T-helper 22 cell (primary cell): ENCODE measurements at places on chromosomes 6 and 20.

- DNase-seq = peak; percentile 19
Observed at GRCh38 chr6:157860505-157860991, 37.5 kb downstream of the SNX9 start.

- no peak for DNase-seq
Observed at GRCh38 chr6:99026135-99026534, 78.4 kb upstream of the FBXL4 start.

- DNase-seq = no peak
Observed at GRCh38 chr6:34656378-34657036, 40.1 kb downstream of the ILRUN start.

DNA sequence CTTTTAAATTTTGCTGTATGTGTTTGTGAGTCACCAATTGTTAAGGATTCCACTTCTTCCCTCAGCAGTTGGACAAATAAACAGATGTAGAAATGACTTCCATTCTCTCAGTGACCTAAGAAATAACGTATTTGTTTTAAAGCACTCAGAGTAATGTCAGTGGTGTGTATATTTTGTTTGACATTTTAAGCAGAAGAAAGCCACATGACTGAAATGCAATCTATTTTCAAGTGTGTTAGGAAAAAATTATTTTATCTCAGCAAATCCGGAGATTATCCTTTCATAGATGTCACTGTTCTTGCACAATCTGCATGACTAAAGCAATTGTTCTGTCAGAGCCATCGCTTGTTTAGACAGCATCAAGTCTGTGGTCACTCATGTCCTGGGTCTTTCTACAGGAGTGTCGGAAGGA is 77.1 kb downstream of the JAG1 start:
- DNase-seq = no peak

- DNase-seq = no peak
Observed at GRCh38 chr20:33443006-33443511, 504 bp downstream of the SNTA1 start.

DNA sequence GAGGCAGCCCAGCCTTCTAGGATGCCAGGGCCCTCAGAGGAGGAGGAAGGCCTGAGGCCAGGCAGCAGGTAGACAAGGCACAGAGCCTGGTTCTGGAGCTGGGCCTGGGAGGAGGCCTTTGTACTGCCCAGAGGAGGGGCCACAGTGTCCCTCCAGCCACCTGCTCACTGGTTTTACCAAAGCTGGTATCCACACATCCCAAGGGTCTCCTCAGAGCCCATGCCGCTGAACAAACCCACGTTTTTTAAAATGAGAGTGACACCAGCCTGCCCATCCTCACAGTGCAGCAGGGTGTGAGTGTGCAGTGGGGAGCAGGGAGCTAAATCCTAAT is 162.7 kb downstream of the LY86 start:
- no peak for DNase-seq

DNA sequence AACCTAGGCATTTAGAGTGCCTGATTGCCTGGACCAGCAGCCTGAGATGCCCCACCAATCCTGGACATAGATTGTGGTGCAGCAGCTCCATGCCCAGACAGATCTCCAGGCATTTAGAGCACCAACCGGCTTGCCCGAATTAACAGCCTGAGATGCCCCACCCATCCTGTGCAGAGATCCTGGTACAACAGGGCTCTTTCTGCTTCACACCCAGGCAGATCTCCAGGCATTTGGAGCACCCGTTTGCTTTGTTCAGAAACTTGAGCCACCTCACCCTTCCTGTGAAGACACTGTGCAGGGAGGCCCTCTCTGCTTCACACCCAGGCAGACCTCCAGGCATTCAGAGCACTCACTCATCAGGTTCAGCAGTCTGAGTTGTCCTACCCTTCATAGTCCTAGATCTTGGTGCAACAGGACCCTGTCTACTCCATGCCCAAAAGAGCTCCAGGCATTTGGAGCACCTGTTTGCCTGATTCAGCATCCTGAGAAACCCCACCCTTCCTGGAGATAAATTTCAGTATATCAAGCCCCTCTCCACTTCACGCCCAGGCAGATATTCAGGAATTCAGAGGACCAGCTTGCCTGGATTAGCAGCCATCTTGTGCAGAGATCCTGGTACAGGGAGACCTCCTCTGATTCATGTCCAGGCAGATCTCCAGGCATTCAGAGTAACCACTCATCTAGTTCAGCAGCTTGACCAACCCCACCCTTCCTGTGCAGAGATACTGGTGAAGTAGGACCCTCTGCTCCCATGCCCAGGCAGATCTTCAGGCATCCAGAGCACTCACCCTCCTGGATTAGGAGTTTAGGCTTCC is 189.2 kb upstream of the FERMT1 start:
- DNase-seq = no peak

- DNase-seq = no peak
Observed at GRCh38 chr20:53369871-53370270, 223.8 kb downstream of the ZNF217 start.

DNA sequence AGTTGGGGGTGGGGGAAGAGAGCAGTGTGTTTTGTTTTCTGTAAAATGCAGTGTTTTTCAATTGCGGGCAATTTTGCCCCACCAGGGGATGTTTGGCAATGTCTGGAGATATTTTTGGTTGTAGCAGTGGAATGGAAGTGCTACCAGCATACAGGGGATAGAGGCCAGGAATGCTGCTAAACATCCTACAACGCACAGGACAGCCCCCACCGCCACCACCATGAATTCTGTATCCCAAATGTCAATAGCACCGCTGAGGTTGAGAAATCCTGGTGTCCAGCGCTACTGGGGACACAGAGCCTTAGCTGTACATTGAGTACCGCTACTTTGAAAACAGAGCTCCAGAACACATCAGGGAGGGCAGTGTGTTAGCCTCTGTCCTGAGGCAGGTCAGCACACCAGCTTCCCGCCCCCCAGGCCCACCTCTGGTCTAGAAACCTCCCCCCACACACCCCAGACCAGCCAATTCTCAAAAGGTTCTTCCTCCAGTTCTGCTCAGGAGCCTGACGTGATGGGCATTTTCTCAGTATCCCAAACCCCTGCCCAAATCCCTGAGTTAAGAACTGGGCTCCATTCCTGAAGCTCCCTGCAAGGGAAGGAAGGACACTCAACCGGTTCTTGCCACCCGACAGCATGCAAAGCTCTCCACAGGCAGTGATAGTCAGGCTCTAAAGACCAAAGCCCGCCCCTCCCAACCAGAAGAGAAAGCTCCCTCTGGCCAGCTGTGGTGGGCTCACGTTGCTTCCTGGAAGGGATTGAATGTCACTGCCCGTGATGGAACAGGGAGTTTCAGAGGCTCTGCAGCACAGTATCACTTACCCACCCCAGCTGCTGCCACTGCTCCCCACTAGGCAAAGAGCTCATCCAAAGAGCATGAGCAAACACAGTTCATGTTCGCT is 321.5 kb upstream of the JARID2 start:
- DNase-seq = no peak

GRCh38 chr6:83169511-83169910 is 23.6 kb downstream of the PGM3 start:
- DNase-seq = no peak

GRCh38 chr6:145112711-145113148 is 622.6 kb downstream of the EPM2A start:
- no peak for DNase-seq

GRCh38 chr20:14069796-14070195 is 74.5 kb downstream of the MACROD2 start:
- no peak for DNase-seq

DNA sequence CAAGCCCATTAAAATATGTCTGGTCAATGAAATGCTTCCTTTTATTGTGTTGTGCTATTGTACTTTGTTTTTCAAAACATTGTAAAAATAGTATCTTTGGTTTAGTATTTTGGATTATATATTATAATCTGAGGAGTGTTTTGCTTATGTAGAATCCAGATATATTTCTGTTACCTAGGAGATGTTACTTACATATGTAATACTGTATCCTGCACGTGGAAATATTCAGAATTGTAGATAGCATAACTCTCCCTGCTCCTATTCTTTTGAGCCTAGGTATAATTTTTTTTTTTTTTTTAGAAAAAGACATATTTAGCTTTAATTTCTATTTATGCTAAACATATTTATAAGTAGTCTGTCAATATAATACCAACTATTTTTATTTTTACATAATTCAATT is 130.6 kb downstream of the CD109 start:
- no peak for DNase-seq

DNA sequence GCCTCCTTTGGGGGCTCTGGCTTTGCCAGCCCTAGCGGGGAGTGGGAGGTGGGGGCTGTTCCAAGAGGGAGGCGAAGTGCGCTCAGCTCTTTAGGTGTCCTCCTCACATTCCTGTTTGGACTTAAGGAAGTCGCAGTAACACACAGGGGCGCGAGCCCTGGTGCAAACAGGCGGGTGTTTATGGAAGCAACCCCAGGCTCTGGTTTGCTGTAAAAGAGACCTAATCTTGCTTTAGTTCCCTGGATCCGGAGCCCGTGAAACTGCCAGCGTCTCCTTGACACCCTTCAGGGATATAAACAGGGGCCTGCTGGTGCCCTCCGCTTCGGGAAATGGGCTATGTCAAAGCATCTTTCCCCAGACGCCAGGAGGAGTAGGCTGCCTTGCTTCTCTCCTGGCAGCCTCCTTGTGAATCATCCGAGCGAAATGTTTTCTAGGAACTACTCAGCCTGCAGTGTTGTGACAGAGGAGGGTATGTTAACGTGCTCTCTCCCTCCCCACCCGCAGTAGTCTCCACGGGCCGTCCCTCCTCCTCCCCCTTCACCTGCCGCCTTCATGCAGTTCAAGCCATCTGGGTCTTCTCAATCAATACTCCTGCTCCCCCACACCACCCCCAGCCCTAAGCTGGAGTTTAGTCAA is 168.0 kb upstream of the LRFN2 start:
- no peak for DNase-seq

GRCh38 chr6:85126485-85127167 is 323.3 kb upstream of the NT5E start:
- no peak for DNase-seq

- DNase-seq = no peak
Observed at GRCh38 chr6:3137057-3137777, 18.7 kb downstream of the BPHL start.

GRCh38 chr20:63343460-63344445 is 17.4 kb downstream of the CHRNA4 start:
- DNase-seq = no peak

DNA sequence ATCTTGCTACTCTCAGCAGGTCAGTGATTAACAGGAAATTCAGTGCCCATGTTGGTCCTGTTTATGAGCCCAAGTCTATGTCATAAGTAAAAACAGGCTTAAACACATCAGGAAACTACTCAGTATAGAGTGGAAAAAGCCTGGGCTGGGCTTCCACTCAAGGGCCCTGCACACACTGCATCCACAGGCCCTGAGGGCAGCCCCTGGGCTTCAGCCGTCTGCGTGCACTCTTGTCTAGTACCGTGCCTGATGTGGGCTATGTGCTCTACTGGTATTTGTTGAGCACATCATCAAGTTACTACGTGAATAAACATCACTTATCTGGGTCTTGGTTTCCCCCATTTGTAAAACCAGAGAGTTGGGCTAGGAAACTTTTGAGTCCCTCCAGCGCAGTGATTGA is 135.2 kb downstream of the PACRG start:
- no peak for DNase-seq

DNA sequence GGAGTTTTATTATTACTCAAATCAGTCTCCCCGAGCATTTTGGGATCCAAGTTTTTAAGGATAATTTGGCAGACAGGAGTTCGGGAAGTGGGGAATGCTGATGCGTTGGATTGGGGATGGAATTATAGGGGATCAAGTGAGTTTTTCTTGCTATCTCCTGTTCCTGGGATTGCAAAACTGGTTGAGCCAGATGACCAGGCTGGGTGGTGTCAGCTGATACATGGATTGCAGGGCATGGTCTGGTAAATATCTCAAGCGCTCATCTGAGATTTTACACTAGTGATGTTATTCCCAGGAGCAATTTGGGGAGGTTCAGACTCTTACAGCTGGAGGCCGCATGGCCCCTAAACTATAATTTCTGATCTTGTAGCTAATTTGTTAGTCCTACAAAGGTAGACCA is 54.7 kb downstream of the ENPP1 start:
- DNase-seq = no peak

- no peak for DNase-seq
Observed at GRCh38 chr20:17043323-17043722, 183.5 kb upstream of the PCSK2 start.

DNA sequence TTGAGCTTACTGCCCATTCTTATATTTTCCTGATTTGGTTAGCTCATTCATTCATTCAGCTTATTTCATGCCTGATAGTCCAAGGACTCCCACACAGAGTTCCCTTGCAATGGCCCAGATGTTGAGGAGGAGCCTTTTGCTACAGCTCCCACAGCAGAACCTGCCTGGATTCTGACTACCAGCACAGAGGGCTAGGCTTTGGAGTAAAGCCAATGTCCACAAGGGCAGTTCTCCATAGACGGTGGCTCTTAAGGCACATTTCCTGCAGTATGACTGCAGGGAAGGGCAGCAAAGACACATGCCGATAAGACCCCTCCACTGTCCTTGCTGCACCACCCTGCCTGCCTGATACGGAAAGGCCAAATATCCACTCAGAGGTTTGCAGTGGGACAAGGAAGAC is 112.3 kb upstream of the SYNDIG1 start:
- no peak for DNase-seq

DNA sequence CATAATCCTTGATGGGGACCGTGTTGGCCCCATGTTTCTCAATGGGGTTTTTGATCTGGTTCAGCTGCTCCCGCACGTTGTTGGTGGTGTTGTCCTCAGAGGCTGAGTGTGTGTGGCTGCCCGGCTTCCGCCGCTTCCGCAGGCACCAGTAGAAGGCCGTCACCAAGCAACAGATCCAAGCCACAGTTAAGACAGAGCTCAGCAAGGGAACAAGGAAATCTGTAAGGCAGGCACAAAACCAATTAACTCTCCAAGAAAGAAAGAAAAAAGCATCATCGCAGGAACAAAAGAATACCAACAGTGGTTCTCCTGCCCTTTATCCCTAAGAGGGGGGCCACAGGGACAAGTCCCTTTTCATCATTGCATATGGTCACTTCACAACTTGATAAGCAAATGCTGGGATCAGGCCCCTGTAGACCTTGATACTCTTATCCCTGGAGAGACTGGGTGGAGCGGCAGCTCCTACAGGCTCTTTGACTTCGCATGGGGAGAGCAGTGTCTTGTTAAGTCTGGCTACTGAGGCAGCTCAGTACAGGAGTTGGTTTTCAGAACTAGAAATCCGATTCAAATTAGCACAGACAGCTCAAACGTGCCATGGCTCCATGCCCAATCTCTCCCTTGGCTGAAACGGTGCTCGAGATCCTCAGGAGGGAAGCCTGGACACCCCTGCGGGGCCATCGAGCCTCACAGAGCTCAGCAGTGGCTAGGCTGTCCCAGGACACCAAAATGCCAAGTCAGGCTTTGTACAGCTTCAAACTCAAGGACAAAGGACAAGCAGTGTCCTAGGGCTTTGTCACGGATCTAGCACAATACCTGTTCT is 33.9 kb downstream of the JAG1 start:
- no peak for DNase-seq

DNA sequence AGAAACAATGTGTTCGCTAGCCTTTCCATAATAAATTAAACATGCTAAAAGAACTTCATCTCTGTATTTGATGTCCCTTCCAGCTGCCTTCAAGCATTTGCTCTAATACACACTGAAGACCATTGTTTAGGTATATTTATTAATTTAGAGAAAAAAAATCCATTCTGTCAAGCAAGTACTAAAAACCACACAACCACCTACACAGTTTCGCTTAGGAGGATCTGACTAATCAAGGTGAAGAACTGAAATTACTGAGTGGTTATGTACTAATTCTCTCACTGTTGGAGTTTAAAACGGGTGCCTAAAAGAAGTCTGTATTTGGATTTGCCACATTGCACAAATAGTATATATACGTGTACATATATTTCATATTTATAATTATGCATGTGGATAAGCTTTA is 58.9 kb downstream of the GMDS start:
- no peak for DNase-seq
